NCI-H748 treated with DMSO at 0.1 percent for 48 hours (cell line): ENCODE measurements at places on chromosomes 5 and 9.

GRCh38 chr9:27487128-27487640 lies 36.9 kb upstream of the IFNK start:
- DNase-seq: no peak

DNA sequence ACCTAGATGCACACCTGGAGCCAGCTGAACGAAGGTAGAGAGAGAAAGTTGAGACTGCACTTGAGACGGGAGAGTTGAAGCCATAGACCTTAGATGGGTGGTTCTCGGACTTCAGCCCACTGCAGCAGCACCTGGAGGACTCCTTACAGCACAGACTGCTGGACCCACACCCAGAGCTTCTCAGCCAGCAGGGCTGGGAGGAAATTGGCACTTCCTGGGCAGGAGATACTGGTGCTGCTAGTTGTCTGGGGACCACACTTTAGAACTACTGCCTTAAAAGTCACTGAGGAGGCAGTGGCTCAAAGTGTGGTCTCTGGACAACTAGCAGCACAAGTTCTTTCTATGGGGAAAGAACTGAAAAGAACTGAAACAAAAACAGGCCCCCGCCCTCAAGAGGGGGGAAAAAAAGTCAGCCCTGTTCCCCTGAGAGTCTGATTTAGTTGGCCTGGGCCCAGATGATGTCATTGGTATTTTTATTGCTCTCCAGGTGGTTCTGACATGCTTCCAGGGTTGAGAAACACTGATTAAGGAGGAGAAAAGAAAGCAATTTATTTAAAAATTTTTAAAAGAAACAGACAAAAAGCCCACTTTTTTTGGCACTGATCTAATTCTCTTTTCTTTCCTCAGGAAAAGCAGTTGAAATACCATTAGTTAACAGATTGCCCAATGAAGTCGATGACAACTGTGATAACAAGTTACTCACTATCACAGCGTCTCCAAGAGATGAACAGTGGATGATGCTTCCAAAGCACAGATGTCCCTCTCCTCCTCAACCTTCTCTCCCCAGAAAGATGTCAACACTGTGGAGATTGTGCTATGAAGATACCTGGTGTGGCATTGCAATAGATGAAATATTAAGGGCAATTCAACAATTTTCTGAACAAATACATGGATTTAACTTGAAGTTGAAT lies 73.6 kb upstream of the ADAMTS16 start:
- no peak for DNase-seq

DNA sequence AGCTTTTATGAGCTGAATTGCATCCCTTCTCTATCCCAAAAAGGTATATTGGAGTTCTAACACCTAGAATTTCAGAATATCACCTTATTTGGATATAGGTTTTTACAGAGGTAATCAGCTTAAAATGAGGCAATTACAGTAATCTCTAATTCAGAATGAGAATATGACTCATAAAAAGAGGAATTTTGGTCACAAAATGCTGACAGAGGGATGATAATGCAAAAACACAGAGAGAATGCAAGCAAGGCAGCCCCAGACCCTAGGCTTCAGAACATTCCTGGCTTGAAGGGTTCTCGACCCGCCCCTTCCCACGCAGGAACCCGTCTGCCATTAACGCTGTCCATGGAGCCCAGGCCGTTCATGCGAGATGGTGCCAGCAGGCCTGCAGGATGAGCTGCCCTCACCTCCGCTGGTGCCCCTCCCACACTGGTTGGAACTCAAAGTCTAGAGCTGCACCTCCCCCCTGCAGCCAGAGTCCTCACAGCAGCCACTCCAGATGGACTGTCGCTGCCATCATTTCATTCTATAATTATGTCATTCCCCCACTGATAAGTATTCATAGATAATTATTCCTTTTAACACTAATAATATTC lies 1173.4 kb upstream of the ACO1 start:
- no peak for DNase-seq

DNA sequence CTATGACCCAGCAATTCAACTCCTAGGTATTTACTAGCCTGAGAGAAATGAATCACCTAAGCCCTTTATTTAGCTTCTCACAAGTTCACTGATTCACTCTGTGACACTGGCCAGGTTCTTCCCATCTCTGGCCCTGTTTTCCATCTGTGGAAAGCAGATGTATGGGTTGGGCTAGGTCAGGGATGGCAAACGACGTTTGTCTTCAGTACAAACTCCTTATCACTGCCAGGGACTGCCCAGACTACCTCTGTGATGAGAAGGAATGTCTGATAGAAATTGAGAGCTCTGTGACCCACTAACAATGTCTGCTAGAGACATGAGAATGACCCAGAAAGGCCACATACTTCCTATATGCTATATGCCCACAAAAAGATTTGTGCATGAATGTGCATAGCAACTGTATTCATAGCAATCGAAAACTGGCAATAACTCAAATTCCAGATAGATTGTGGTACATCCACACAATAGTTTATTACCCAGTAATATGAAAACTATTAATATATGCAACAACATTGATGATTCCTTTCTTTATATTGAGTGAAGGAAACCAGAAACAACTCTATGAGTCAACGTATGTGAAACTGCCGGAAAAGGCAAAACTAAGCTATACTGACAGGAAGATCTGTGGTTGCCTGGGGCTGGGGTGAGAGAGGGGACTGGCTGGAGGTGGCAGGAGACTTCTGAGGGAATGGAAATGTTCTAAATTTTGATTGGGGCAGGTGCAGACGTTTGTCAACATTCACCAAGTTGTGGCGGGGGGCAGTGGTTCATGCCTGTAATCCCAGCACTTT lies 32.0 kb upstream of the ADAM19 start:
- DNase-seq: no peak

GRCh38 chr9:38687389-38687842 lies 32.5 kb downstream of the FAM240B start:
- no peak for DNase-seq

GRCh38 chr5:60649288-60649917 lies 50.6 kb downstream of the DEPDC1B start:
- peak; percentile 5 for DNase-seq

DNA sequence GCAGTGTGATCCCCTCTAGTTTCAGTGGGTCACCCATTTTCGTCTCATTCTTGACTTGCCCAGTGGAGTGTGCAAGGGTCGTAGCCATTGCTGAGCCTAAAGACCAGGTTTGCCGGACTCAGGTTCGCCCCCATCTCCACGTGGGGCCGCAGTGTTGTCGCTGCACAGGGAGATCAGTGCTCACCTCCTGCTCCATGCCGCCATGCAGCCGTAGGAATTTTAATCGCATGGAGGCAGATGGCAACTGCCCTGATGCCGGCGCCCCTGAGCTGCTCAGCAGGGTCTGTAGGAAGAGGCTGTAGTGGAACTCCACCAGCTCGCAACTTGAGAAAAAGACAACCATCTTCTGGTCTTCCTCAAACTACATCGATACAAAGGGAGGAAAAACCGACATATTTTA lies 24.1 kb downstream of the DDX31 start:
- DNase-seq: no peak

DNA sequence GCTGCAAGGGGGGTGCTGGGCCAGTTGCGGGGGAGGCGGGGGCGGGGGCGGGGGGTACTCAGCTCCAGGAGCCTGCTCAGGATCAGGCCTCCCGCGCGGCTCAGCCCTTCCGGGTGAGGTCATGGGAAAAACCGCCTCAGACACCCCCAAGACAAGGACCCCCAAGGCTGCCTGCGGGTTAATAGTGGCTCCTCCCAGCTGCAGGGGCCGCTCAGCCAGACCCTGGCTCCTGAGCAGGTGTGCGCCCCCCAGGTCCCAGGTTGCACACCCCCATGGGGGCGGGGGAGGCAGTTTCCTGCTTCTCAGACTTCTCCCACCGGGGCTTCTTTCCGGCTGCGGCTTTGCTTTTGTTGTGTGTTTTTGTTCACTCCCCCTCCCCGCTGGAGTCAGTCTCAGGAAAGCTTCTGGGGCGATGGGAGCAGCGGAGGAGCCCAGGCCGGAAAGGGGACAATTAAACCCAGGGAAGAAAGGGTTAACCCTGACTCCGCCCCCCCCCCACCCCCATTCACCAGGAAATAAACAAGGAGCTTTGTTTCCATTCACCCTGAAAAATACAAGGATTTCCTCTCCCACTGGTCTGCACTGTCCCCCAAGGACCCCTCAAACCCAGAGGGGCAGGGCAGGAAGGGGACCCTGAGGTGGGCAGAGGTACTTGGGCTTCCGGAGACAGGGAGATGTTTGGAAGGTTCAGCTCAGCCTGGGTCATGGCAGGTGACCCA lies 42.3 kb upstream of the NOTCH1 start:
- no peak for DNase-seq

DNA sequence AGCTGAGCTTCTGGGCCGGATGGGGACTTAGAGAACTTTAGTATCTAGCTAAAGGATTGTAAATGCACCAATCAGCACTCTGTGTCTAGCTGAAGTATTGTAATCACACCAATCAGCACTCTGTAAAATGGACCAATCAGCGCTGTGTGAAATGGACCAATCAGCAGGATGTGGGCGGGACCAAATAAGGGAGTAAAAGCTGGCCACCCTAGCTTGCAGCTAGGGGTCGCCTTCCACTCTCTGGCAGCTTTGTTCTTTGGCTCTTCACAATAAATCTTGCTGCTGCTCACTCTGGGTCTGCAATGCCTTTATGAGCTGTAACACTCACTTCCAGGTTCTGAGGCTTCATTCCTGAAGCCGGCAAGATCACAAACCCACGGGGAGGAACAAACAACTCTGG lies 354.0 kb downstream of the PRR16 start:
- no peak for DNase-seq

DNA sequence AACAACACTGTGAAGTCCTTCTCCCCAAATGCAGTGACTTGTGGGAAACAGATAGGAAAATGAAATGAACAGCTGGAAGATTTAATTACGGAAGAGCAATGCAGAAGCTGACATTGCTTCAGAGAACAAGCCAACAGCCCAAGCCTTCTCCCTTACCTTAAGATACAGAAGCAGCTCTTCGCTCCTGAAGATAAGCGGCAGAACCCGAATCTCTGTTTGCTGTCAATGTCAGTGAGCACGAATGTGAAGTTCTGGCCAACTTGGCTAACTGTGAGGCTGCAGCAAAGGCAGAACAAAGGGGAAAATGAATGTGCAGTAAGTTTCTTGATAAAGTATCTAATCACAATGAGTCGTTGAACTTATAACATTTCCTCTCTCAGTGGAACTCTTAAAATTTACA lies 172.4 kb downstream of the DENND1A start:
- DNase-seq: no peak

DNA sequence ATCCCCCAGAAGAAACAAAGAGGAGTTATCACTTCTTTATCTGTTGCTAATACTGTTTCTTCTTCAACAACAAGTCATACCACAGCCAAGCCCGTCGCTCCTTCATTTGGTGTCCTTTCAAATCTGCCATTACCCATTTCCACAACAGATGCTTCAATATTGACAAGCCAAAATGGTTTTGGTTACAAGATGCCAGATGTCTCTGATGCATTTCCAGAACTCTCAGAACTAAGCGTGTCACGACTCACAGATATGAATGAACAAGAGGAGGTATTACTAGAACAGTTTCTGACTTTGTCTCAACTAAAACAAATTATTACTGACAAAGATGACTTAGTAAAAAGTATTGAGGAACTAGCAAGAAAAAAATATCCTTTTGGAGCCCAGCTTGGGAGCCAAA lies 16.0 kb upstream of the HAND1 start:
- no peak for DNase-seq

- DNase-seq: no peak
These were observed 191.5 kb downstream of the FBXL7 start for GRCh38 chr5:15691521-15691920.

GRCh38 chr9:92001244-92001643 lies 51.2 kb upstream of the ROR2 start:
- DNase-seq: no peak

DNA sequence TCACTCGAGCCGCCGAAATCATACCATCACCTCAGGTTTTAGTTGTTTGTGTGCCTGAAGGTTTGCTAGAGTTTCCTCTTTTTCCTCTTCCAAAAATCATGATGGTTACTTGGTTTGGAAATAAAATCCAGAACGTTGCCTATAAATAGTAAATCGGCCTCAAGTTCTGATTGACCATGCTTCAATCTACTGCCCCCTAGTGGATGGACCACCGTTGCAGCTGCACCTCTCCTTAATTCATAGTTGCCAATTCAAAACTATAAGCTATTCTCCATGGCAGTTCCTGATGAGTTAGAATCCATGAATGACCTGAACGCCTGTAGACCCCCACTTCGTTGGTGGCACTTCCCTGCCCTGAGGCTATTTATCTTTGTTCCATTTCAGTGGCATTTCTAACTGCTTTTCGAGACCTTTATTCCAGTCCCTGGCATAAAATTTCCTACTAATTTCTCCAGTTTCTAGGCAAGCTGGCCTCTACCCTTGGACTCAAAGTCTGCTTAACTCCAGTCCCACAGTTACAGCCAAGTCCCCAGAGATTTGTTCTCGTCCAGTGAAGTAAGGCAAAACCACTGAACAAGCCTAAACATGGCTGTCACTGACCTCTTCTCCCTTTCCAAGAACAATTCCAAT lies 422.6 kb downstream of the EFNA5 start:
- DNase-seq: peak; percentile 58

GRCh38 chr5:92552206-92553160 lies 1028.5 kb downstream of the NR2F1-AS1 start:
- peak; percentile 87 for DNase-seq

GRCh38 chr9:136552117-136552703 lies 6.4 kb upstream of the NOTCH1 start:
- no peak for DNase-seq

- DNase-seq: no peak
These were observed 54.3 kb downstream of the GRAMD2B start for GRCh38 chr5:126477294-126478117.

GRCh38 chr5:144085381-144085780 lies 85.1 kb downstream of the YIPF5 start:
- DNase-seq: no peak

- no peak for DNase-seq
These were observed 33.0 kb downstream of the NDUFA8 start for GRCh38 chr9:122126331-122127261.

DNA sequence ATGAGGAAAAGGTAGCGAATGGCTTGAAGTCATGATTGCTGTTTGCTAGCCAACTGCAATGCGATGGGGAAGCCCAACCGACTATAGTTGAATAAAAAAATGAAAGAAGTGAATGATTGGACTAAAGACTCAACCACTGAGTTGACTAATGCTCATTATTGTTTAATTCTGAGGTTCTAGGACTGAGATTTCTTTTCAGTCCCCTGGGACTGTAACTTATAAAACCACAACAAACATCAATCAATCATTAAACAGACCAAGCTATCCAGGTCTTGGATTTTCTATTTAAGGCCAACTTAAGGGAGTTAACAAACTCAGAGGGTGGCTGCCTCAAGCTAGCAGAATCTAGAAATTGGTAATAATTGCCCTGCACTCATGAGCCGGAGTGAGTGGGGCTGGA lies 154.2 kb downstream of the DOCK2 start:
- no peak for DNase-seq

- no peak for DNase-seq
These were observed 157.5 kb downstream of the EBF1 start for GRCh38 chr5:158942217-158942616.

- no peak for DNase-seq
These were observed 586 bp upstream of the PDZD2 start for GRCh38 chr5:31638345-31638744.

GRCh38 chr9:70441622-70442021 lies 27.2 kb upstream of the KLF9 start:
- no peak for DNase-seq
